ENCODE measurements at places on chromosomes 6 and 20.

GRCh38 chr20:36336954-36337704 is 31.0 kb downstream of the DLGAP4 start:
- no peak for DNase-seq

DNA sequence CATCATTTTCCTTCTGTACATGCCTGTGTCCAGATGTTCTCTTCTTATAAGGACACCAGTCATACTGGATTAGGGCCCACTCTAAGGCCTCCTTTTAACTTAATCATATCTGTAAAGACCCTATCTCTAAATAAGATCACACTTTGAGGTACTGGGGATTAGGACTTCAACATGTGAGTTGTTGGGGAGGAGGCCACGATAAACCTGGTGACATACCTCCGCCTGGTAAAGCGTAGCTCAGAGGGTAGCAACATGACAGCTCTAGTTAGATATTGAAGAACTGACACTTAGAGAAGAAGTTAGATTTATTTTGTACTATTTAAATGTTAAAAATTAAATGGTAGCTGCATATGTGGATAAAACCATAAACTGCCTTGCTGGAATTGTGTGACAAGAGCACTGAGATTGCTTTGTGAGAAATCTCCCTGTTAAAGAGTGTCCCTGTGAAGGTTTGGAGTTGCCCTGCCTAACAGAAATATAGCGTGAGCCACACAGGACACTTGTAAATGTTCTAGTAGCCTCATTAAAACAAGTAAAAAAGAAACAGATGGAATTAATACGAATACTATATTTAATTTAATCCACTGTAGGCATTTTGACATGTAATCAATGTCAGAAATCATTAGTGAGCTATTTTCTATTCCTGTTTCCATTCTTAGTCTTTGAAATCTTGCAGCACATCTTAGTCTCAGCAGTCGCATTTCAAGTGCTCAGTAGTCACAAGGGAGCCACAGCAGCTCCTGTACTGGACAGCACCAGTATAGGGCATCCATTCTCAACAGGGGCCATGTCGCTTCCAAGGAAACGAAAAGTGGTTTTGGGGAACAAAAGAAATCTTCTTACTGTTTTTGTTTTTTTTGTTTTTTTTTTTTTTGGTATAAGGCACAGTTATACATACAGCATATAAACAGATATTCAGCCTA is 13.4 kb downstream of the PLCB1 start:
- no peak for DNase-seq

GRCh38 chr20:32158351-32158750 is 48.8 kb downstream of the TM9SF4 start:
- DNase-seq, result no peak

DNA sequence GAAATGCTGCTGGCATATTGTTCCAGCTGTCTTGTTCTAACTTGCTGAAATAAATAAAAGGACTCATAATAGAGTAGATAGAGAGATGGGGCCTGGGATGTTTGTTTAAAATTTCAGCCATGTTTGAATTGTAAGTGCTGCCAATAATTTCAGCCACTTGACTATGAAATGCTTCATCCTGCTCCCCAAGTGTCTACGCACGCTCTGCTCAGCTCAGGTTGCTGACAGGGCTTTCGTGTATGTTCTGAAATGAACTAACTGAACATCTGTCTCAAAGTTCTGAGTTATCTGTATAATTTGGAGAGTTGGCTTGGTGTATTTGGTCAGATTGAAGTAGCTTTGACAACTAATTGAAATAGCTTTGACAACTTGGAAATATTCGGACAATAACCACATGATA is 387.8 kb downstream of the BMP2 start:
- no peak for DNase-seq

- DNase-seq, result no peak
These were observed 208.9 kb upstream of the EXOC2 start for GRCh38 chr6:901696-902460.

DNA sequence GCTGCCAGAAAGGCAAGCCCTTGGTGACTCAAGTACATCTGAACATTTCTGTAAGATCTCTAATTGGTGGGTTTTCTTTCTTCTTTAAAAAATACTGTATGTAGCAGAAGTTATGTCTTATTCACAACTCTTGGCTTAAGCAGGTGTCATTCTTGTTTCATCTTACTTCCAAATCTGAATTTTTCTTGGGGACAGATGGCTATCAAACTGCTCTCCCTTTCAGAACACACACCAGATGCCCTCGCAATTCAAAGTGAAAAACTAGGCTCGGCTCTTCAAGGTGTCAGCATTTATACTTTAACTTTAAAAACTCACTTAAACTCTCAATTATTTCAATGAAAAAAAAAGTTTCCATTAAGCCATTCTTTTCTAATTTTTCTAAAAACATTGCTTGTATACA is 49.7 kb downstream of the PAK5 start:
- DNase-seq, result no peak

DNA sequence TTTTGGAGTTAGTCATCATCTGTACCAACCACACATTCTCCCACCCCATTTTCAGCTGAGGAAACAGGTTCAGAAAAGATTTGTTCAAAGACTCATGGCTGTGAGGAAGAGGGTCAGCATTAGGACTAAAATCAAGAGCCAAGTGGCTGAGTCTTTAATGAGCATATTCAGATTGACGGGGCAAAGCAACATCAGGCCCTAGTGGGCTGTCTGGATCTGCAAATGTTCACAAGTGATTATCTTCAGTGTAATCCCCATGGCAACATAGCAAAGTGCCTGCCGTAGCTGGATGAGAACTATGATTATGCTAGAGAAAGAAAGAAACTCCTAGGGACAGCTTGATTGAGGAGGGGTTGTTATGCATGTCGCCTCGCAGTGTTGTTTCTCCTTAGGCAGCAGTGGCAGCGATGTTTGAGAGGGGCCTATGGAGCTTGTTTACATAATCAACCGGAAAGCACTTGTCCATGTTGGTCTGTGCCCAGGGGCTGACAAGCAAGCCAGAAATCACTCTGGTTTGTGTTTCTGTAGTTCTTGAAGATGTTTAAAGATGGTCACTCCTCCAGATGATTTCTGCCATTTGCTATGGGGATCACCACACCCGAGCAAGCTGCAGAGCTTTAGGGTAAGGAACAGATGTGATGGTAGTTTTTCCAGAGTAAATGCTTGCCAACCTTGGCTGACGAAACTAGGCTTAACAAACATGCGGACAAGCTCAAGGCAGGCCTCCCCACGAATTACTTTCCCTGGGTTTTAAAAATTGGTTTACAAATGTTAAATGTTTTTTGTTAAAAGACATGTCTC is 124.3 kb upstream of the MLIP start:
- no peak for DNase-seq

DNA sequence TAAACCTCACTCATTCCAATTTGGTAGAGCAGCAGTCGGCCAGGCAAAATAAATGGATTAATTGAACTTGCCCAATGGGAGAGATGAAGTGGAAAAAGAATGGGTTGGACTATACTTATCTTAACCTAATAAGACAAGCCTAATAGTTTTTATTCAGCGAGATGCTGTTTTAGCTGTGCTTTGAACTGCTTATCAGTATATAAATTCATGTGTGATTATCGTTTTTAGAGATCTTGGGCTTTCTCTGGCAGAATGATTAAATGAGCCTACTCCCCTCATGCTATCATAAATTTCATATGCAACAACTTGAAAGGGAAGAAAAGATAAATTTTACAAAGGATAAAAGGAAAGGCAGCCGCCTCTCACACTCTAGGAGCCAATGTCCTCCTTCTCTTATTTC is 59.8 kb downstream of the SNAP25 start:
- no peak for DNase-seq

- DNase-seq, result no peak
These were observed 477.1 kb upstream of the EYS start for GRCh38 chr6:66184091-66184490.

- DNase-seq, result no peak
These were observed 52.5 kb downstream of the PRND start for GRCh38 chr20:4774207-4774606.

- DNase-seq, result no peak
These were observed 55.5 kb upstream of the THEMIS start for GRCh38 chr6:127956260-127956888.

- DNase-seq, result no peak
These were observed 10.5 kb downstream of the MANBAL start for GRCh38 chr20:37299718-37300528.

DNA sequence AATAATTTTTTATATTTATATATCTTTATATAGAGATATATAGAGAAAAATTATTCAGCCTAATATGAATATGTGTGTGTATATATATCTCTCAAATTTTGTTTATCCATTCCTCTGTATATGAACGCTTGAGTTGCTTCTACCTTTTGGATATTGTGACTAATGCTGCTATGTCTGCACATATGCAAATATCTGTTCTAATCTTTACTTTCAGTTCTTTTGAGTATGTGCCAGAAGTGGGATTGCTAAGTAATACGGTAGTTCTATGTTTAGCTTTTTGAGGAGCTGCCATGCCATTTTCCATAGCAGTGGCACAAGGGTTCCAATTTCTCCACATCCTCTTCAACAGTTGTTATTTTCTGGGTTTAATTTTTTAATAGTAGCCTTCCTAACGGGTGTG is 72.8 kb upstream of the CEP85L start:
- DNase-seq, result no peak

Measured in bone marrow (tissue), 2 donors.